ENCODE measurements at places on chromosomes 3 and 15. TPM values are rescaled to one million over a fixed set of nuclear protein-coding genes. Genes with fewer than 3 reads are reported as not detected.

Gene CPNE9
- total RNA-seq: not detected

Gene EXD1
- total RNA-seq: 0.30 TPM

Gene KCNMB2
- 0.51 TPM for total RNA-seq

Gene TGM4
- not detected for total RNA-seq

Gene FAM219B
- total RNA-seq: 51.0 TPM

Gene STT3B
- total RNA-seq: 42.9 TPM

Gene SLC24A5
- total RNA-seq: not detected

Gene GOLGA6L7
- not detected for total RNA-seq

Gene SSUH2
- not detected for total RNA-seq

Gene SH2D7
- total RNA-seq: not detected

Gene KCNH8
- total RNA-seq: 0.24 TPM

Gene SH3GL3
- total RNA-seq: 2.2 TPM

Gene SOX14
- not detected for total RNA-seq

Gene HHLA2
- total RNA-seq: 0.44 TPM

Gene LYSMD4
- 9.2 TPM for total RNA-seq

Gene TNK2
- total RNA-seq: 18.7 TPM

Gene PIGZ
- total RNA-seq: 8.2 TPM

Gene FAM81A
- total RNA-seq: 0.11 TPM

Gene CCR9
- 0.11 TPM for total RNA-seq

Gene PLAAT1
- total RNA-seq: 0.46 TPM

Gene CKMT1B
- total RNA-seq: 0.69 TPM

Gene CATSPER2
- 0.91 TPM for total RNA-seq

Gene GOLGA6D
- not detected for total RNA-seq

Gene GRK7
- total RNA-seq: not detected

Gene CD96
- total RNA-seq: 4.0 TPM

Gene OR5K2
- total RNA-seq: not detected

Gene CCDC80
- total RNA-seq: 19.6 TPM

Gene NR2E3
- total RNA-seq: 2.4 TPM

Gene LEKR1
- 1.0 TPM for total RNA-seq

Gene INTS14
- 44.4 TPM for total RNA-seq

Gene DHX36
- 92.7 TPM for total RNA-seq

Gene CLDN16
- total RNA-seq: 0.06 TPM

Gene PRSS50
- total RNA-seq: 0.34 TPM

Gene FSD2
- not detected for total RNA-seq

Gene ACAN
- total RNA-seq: not detected

Gene MLH1
- 53.4 TPM for total RNA-seq

Gene TEX55
- not detected for total RNA-seq

Gene RTF1
- total RNA-seq: 27.1 TPM

Gene CCRL2
- total RNA-seq: 25.5 TPM

Gene ITGA11
- 1.0 TPM for total RNA-seq

Gene GPX1
- 214 TPM for total RNA-seq

Gene MYRIP
- not detected for total RNA-seq

Gene TFRC
- 323 TPM for total RNA-seq

Gene TLR9
- not detected for total RNA-seq

Gene ITIH4
- total RNA-seq: 31.5 TPM

Gene LMLN
- total RNA-seq: 11.3 TPM

Gene AHSG
- total RNA-seq: not detected

Gene BCL6
- 162 TPM for total RNA-seq

Measured in upper lobe of left lung (tissue), 6 donors.